Heart right ventricle (tissue), 16 donors: ENCODE measurements at places on chromosomes 4 and X. TPM values are rescaled to one million over a fixed set of nuclear protein-coding genes. Genes with fewer than 3 reads are reported as not detected.

GAGE2A gene
- polyA plus RNA-seq, result not detected

CABS1 gene
- polyA plus RNA-seq, result not detected

GLUD2 gene
- polyA plus RNA-seq, result 0.62 TPM

SMIM10L2A gene
- polyA plus RNA-seq, result 0.38 TPM

LRIT3 gene
- 0.03 TPM for polyA plus RNA-seq

TMEM47 gene
- 14.5 TPM for polyA plus RNA-seq

NEXMIF gene
- under 0.01 TPM for polyA plus RNA-seq

NPY5R gene
- polyA plus RNA-seq, result 0.15 TPM

IGFBP7 gene
- polyA plus RNA-seq, result 1,251 TPM

CYSLTR1 gene
- 0.51 TPM for polyA plus RNA-seq

ZXDA gene
- 0.66 TPM for polyA plus RNA-seq

NLRP2B gene
- not detected for polyA plus RNA-seq

EXOSC9 gene
- polyA plus RNA-seq, result 26.6 TPM

NELFA gene
- 19.7 TPM for polyA plus RNA-seq

CXorf58 gene
- 0.09 TPM for polyA plus RNA-seq

FRMD7 gene
- not detected for polyA plus RNA-seq

INTS6L gene
- polyA plus RNA-seq, result 1.8 TPM

ARHGAP24 gene
- polyA plus RNA-seq, result 16.8 TPM

PAGE4 gene
- not detected for polyA plus RNA-seq

CXorf66 gene
- not detected for polyA plus RNA-seq

DCAF8L2 gene
- polyA plus RNA-seq, result not detected

TMEM128 gene
- 18.2 TPM for polyA plus RNA-seq

CORIN gene
- polyA plus RNA-seq, result 8.4 TPM

TMEM165 gene
- polyA plus RNA-seq, result 65.1 TPM

SLC6A8 gene
- polyA plus RNA-seq, result 155 TPM

RAP1GDS1 gene
- polyA plus RNA-seq, result 7.0 TPM

WDFY3 gene
- polyA plus RNA-seq, result 4.9 TPM
